Stimulated activated CD8-positive, alpha-beta memory T cell treated with anti-CD3 and anti-CD28 coated beads, Interleukin-7, amount 100 ng/mL, for 48 hours (primary cell): ENCODE measurements at places on chromosomes 6 and 20.

DNA sequence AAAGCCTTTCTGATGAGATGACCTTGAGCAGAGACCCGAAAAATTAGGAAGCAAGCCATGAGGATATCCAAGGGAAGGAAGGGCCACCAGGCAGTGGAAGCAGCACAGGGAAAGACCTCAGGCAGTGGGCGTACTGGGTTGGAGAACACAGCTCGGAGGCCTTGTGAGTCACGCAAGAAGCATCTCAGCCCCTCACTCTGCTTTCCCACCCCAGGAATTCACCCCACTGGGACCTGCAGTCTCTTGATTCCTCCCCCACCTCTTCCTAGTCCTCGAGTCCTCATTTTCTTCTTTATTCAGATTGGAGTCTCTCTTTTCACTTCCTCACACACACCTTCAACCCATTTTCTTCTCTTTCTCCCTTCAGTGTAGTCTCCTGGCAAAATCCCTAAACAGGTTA is 27.0 kb downstream of the RPRD1B start:
- DNase-seq, result no peak

DNA sequence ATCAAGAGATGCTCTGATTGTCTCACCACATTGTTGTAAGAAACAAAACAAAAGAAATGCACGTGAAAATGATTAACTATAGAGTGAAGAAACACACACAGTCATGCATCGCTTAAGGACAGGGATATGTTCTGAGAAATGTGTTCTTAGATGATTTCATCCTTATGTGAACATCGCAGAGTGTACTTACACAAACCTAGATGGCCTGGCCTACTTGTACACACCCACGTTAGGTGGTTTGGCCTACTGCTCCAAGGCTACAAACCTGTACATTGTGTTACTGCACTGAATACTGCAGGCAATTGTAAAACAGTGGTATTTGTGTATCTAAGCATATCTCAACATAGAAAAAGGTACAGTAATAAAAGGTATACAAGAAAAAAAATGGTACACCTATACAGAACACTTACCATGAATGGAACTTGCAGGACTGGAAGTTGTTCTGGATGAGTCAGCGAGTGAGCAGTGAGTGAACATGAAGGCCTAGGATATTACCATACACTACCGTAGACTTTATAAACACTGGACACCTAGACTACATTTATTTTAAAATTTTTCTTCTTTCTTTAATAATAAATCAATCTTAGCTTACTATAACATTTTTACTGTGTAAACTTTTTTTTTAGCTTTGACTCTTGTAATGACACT is 48.6 kb downstream of the FKBP5 start:
- no peak for DNase-seq

DNA sequence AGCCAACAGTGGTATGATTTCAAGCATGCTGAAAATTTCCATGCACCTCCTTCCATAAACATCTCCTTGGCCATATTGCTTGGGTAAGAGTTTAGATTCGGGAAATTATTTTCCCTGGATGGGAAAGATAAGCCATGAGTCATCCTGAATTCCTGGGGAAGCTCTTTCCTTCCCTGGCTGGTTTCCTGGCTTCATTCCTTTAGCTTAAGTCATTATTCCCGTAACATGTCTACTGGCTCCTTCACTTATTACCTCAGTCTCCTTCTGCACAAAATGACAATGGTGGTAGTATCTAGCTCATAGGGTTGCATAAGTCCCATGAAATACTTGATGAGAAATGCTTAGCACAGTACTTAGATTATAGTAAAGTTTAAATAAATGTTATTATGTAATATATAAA is 27.6 kb downstream of the TINAG start:
- DNase-seq, result no peak

GRCh38 chr6:139602577-139602976 is 228.1 kb upstream of the CITED2 start:
- no peak for DNase-seq

DNA sequence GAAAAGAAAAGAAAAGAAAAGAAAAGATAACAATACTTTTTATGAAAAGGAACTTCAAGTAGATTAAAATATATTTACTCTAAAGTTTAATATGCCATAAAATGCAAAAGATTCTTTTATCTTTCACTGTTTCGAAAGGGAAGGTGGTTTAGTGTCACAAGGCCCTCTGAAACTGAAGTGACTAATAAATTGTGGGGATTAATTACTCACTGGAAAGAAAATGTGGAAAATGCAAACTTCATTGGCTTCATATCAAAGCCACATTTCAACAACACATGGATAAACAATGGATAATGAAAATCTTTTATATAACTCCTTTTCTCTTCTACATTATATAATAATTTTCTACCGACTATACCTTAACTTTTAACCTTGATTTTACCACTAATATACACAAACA is 320.5 kb upstream of the RSPO3 start:
- no peak for DNase-seq
